ENCODE measurements at places on chromosomes 2 and 18.
A peak's percentile ranks its signal among the peaks of the same experiment; 100 is the strongest.

GRCh38 chr2:74725287-74725686 lies 71.2 kb downstream of the SEMA4F start:
- no peak for DNase-seq

- no peak for DNase-seq
Measured at GRCh38 chr18:11950824-11951223, 30.5 kb upstream of the IMPA2 start.

DNA sequence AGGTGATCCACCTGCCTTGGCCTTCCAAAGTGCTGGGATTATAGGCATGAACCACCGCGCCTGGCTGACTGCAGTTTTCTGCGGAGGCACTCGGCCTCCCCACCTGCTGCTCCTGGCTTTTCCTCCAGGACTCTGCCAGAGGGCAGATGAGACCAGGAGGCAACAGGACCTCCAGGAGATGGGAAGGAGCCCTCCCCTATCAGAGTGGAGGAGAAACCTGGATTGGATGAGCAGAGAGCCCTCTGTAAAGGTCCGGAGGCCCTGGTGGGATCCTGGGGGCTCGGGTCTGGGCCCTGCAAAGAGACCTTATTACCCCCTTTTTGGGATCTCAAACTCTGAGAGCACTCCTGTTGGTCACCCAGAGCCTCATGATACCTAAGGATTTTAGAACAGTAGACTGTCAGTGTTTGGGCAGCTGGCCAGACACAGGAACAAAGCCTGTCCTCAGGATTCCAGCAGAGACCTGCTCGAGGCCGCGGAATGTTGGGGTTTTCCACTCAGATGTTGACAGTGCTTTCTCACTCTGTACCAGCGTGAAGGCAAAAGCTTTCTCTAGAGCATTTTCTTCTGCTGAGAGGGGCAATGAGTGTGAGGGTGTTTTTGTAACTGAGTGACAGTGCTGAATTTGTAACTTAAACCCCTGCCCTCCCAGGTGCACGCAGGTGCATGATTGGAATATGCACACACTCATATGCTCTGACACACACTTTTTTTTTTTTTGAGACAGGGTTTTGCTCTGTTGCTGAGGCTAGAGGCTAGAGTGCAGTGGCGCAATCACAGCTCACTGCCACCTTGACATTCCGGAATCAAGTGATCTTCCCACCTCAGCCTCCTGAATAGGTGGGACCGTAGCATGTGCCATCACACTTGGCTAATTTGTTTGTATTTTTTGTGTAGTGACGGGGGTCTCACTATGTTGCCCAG lies 48.4 kb downstream of the NPPC start:
- no peak for DNase-seq

DNA sequence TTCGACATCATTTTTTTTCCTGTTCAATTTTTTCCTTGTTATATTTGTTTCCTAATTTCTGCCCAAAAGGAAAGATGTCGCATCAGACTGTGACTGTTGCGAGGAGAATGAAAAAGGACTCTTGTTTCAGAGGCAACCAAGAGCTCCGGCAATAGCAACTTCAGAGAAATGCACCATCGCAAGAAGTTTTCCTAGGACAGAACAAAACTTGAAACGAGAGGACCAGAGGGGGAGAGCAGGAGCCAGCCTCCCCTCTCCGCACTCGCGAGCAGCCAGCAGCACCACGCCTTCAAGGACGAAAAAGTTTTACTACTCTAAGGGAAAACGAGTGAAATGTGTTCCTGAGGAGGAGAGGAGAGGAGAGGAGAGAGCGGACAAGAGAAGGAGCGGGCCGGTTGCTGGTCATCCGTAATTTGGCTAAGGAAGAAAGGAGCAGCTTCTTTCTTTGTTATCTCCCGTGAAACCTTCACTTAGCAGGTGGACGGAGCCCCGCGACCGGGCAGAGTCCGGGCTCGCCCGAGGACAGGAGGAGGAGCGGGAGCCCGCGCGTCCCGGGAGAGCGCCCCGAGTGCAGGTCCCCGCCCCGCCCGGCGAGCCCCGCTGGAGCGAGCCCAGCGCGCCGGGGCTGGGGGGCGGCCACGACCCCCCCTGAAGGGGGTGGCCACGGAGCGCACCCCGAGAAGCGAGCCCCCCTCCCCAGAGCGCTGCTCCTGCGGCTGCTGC lies 744 bp downstream of the POU3F3 start:
- DNase-seq: no peak

DNA sequence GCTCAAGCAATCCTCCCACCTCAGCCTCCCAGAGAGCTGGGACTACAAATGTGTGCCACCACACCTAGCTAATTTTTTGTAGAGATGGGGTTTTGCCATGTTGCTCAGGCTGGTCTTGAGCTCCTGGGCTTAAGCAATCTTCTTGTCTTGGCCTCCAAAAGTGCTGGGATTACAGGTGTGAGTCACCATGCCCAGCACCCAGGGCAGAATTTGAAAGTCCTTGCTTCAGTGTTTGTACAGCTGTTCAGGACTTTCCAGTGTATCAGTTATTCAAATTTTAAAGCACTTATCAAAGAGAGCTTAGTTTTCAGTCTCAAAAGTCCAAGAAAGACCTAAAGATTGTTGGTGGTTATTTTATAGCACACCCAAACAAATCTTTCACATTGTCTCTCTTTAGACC lies 43.6 kb upstream of the VPS54 start:
- no peak for DNase-seq

- DNase-seq: no peak
Measured at GRCh38 chr2:10475811-10476660, 27.9 kb upstream of the ODC1 start.

- no peak for DNase-seq
Measured at GRCh38 chr2:112075490-112076260, 20.6 kb downstream of the TMEM87B start.

- DNase-seq: peak; percentile 19
Measured at GRCh38 chr2:191625016-191625415, 52.9 kb upstream of the NABP1 start.

DNA sequence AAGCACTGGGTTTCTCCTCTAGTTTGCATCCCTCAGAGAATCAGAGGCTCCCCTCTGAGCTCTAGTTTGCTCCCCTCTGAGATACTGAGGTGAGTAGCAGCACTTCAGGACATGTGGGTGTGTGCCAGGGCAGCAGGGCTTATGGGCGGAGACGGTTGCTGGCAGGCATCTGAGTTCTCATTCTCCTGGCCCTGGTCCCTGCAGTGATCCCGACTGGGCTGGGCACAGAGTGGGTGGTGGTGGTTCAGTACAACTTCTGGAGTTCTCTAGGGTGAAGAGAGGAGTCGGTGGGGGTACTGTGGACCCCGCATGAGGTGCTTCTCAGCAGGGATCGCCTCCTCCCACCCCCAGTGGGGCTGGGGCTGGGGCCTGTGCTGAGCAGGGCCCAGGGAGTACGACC lies 47.9 kb downstream of the BOLA3 start:
- DNase-seq: no peak

DNA sequence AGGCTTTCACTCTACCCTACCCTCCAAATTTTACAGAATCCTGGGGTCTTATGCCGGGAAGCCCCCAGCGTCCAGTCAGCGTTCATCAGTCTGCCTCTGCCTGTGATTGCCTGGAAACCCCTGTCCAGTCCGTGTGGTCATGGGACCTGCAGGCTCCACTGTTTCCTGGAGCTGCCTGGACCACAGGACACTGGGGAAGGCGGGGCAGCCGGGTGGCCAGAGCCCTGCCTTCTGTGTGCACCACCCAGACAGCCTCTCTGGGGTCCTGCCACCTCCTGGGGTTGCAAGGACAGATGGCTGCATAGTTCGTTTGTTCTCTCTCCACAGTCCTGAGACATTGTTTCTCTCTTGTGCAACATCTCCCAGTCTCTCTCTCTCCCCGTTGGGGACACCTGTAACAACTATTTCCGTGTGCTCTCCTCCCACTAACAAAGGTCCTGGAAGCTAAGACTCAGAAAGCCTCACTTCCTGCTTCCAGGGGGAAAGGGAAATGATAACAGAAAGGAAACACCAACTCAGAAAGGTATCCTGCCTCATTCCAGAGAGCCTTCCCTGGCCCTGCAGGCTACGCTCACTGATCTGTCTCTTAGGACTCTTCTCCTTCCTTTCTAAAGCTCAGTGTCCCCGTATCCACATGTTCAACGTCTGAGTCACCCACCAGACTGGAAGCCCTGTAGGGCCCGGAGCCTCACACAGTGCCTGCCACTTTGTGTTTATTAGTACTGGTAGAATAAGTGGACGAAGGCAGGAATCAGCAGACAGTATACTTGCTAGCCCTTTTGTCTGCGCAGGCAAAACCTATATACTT lies 192.8 kb upstream of the RAB12 start:
- no peak for DNase-seq

DNA sequence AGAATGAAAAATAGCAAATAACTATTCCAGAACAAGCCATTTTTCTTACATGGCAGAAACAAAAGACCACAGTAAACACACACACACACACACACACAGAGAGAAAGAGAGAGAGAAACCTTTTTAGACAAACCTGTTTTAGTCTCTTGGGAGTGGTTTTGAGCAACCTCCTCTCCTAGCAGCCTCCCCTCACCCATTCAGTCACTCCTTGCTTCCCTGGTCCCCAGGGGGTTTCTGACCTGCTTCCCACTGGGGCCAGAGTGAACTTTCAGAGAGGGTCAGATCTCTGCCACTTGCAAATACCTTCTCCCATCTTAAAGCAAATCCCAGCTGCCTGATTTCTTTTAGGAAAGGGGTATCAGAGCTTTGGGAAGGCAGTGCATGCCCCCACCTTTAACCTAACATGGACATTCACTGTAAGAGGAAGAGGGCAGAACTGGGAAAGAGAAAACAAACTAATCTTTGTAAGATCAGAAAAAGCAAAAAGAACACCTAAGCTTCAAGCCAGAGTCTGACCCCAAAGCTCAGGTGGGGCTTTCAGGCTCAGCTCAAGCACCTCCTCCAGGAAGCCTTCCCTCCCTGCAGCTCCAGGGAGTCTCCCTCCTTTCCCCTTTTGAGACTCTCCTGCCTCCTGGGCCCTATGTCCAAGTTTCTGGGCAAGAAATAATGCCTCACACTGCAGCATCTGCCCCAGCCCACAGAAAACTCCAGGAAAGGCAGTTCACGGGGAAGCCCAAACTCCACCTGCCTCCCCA lies 2.7 kb downstream of the SDC1 start:
- DNase-seq: no peak

- DNase-seq: no peak
Measured at GRCh38 chr2:30234180-30234971, 3.0 kb downstream of the LBH start.

- no peak for DNase-seq
Measured at GRCh38 chr2:170432823-170433222, 254.9 kb downstream of the MYO3B start.

- DNase-seq: no peak
Measured at GRCh38 chr2:239150125-239151011, 250.5 kb downstream of the HDAC4 start.

DNA sequence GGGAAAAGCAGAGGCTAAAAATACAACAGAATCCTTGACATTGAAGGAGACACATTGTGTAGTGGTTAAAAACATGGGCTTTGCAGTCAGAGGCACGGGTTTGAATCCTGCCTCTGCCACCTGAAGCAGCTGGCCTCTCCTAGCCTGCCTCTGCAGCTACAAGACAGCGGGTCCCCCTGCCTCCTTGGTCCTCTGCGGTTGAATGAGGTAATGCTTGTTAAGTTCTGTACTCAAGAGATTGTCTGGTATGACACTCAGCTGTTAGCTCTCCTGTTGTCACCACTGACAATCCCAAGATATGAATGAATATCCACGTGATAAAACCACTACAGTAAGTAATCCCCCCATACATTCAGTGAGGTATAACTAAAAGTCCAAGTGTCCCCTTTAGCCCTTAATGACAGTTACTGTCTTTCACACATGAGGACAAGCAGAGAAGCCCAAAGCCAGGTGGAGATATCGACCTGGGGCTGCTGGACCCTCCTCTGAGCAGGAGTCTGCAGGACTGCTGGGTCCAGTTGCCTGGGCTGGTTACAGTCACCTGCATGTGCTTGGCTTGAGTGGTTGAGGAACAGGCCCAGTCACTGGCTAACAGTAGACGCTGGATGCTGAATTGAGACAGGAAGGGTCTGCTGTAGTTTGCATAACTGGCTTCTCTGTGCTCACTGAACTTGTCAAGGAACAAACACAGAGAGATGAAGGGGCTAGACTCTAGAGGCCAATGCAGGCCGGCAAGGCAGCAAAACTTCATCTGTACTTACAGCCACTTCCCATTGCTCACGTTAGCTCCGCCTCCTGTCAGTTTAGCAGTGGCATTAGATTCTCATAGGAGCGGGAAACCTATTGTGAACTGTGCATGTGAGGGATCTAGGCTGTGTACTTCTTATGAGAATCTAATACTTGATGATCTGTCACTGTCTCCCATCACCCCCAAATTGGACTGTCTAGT lies 85.5 kb downstream of the TGFA start:
- no peak for DNase-seq

DNA sequence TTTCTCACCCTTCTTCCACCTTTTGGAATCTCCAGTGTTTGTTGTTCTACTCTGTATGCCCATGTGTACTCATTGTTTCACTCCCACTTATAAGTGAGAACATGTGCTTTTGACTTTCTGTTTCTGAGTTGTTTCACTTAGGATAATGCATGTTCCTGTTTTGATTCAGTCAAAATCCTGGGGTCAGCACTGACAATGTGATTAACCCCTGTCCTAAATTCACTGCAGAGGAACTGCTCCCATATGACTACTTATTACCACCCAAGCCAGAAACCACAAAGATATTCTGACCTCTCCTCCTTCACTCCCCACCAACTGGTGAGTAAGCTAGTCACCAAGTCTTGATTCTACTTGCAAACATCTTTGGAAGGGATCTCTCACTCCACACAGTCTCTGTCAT lies 251.4 kb upstream of the TCF4 start:
- no peak for DNase-seq

GRCh38 chr2:161571051-161571429 lies 53.2 kb upstream of the SLC4A10 start:
- no peak for DNase-seq

DNA sequence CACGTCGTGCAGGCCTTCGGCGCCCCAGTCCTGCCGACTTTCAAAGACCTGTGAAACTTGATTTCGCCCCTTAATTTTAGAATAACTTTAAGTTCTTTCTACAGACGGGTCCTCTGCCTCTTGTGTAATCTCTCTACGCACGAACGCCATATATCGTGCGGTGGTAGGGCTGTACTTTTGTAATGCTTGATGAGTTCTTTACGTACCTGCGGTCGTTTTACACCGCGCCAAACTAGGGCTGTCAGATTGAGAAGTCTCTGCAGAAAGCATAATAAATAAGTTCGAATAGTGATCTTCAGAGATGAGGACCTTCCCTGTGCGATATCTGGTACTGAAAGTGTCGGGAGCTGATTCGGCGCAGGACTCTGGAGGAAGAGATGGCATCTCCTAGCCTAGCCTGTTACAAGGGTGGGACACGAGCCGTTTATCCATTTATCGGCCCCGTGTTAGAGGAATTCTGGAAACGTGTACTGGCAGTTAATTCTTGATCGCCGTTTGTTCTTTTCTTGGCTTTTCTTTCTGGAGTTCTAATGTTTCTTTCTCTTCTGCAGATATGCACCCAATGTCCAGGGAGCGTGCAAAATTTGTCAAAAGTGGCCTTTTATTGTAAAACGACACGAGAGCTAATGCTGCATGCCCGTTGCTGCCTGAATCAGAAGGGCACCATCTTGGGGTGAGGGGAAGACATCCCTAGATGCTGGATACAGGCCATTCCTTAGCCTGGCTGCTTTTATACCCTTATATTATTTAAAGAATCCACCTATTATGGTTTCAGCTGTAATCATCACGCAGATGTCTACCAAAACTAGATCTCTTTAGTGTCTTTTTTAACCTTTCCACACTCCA lies 781 bp upstream of the SLC5A6 start:
- DNase-seq: no peak

GRCh38 chr18:49018554-49019445 lies 68.0 kb upstream of the SMAD7 start:
- no peak for DNase-seq

Data from stimulated activated CD4-positive, alpha-beta T cell treated with anti-CD3 and anti-CD28 coated beads, Interleukin-12 subunit alpha, Interleukin-12 subunit beta, amount 100 ng/mL, for 4 hours (primary cell).